ENCODE measurements at places on chromosomes 2 and 18.

- no peak for DNase-seq
Measured at GRCh38 chr2:111128096-111128495, 7.4 kb downstream of the BCL2L11 start.

- DNase-seq: no peak
Measured at GRCh38 chr2:130872741-130873125, 36.0 kb downstream of the ARHGEF4 start.

- no peak for DNase-seq
Measured at GRCh38 chr18:10160251-10160650, 246.4 kb downstream of the VAPA start.

DNA sequence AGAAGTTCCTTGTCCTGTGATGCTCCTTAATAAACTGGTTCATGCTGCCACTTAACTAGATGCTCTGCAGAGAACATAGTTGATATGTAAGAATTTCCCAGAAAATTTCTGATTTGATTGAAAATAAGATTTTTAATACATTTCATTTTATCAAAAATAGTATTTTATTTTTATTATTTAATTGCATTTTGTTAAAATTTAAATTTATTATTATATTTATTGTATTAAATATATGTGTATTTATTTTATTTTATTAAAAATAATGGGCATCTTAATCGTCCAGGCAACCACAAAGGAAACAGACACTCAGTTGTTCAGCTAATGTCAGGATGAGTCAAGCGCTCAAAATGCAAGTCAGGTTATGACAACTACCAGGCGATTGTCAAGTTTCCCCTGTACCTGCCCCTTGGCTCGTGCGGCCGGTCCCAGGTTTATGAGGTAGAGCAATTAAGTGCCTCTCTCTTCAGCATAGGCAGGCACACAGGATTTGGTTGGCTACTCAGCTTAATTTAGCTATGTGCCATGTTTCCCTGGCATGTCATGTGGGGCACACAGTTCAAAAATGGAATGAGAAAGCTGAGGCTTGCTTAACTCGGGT, 361.2 kb downstream of the RND3 start:
- DNase-seq: no peak

DNA sequence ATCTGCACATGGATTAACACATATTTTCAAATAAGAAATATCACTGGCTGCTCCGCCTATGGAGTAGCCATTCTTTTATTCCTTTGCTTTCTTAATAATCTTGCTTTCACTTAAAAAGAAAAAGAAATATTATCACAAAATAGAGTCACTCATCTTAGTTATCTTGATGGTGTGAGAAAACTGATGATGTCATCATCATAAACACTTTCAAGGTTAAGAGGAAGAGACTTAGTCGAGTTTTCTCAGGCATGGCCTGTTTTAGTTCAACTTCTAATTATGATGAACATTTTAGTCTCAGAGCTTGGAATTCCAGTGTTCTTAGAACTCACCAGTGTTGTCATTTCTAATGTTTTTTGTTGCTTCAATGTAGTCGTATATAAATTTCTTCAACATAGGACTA, 506.1 kb downstream of the PTPRM start:
- no peak for DNase-seq

DNA sequence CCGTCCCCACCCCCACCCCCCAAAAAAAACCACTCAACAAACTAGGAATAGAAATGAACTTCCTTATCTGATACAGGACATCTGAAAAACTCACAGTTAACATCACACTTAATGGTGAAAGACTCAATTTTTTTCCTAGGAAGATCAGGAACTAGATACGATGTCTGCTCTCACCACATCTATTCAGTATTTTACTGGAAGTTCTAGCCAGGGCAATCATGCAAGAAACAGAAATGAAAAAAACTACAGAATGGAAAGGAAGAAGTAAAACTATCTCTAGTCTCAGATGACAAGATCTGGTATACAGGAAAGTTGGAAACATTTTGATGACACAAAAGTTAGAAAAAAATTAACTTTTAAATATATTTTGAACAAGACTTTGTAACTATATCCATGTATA, 114.4 kb upstream of the FZD5 start:
- DNase-seq: no peak

DNA sequence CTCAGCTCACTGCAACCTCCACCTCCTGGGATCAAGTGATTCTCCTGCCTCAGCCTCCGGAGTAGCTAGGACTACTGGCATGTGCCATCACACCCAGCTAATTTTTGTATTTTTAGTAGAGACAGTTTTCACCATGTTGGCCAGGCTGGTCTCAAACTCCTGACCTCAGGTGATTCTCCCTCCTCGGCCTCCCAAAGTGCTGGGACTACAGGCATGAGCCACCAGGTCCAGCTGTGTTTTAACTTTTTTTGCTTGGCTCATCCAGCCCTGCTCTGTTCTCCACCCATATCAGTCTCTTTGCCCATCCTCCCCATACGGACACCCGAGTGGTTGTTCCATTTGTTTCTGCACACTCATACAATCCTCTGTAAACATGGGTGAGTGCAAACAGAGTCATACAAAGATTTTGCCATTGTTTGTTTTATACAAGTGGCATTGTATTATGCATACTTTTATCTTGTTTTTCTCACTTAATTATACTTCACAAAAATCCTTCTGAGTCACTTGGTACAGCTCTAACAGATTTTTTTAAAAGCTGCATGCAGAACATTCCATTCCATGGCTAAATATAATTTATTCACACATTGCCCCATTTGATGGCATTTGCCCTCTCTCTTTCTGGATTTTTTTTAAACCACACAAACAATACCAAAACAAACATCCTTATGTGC, 5.3 kb downstream of the APOB start:
- no peak for DNase-seq
